ENCODE measurements at places on chromosomes 2 and 18. TPM values are rescaled to one million over a fixed set of nuclear protein-coding genes. Genes with fewer than 3 reads are reported as not detected.

The MC2R gene
- 0.44 TPM for total RNA-seq

The FTCDNL1 gene
- 3.0 TPM for total RNA-seq

The CABYR gene
- total RNA-seq, result 7.6 TPM

The MYO3B gene
- 0.32 TPM for total RNA-seq

The CD207 gene
- total RNA-seq, result 0.32 TPM

The NHEJ1 gene
- 7.3 TPM for total RNA-seq

The CROCC2 gene
- not detected for total RNA-seq

The GAREM2 gene
- 3.0 TPM for total RNA-seq

The CCDC150 gene
- 22.6 TPM for total RNA-seq

The CYP27C1 gene
- total RNA-seq, result 0.60 TPM

The UGT1A5 gene
- total RNA-seq, result not detected

The CRACDL gene
- 0.29 TPM for total RNA-seq

The ZNF804A gene
- 0.22 TPM for total RNA-seq

The CD8B2 gene
- total RNA-seq, result 0.13 TPM

The EMILIN1 gene
- 24.6 TPM for total RNA-seq

The CNOT11 gene
- total RNA-seq, result 23.0 TPM

The KDM3A gene
- 28.4 TPM for total RNA-seq

The PSTPIP2 gene
- 3.6 TPM for total RNA-seq

The TRIM43 gene
- total RNA-seq, result 0.19 TPM

The PROC gene
- total RNA-seq, result 0.73 TPM

The NOSTRIN gene
- 4.6 TPM for total RNA-seq

The ANKRD30B gene
- total RNA-seq, result 0.35 TPM
